ENCODE measurements at places on chromosomes 2 and 18.

DNA sequence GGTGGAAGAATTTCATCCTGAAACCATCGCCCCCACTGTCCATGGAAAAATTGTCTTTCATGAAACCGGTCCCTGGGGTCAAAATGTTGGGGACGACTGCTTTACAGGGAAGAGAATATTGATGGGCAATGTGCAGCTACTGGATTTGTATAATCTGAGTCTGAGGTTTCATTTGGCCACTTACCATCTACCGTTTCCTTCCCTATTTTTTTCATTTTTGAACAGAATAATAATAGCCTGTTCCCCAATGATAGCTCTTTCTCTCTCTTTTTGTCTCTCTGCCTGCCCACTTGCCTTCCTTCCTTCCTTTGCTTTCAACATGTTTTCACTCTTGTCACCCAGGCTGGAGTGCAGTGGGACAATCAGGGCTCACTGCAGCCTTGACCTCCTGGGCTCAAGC is 78.3 kb upstream of the TLK1 start:
- no peak for DNase-seq

DNA sequence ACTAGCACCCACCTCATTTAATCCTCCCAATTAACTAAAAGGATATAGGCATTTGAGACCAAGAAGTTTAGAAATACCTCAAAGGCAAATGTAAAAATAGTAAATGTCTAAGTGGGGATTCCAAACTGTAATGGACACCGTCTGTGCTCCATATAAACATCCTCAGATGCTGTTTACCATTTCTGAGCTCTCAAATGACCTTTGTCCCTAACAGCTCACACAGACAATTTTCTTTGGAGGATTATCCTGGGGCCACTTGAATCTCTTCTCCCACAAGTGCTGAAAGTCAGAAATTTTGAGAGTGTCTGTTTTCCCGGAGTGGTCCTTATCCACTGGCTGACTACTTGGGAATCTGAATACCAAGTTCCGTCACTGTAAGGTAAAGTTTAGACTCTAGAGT is 1418.9 kb downstream of the LRP1B start:
- DNase-seq = no peak

GRCh38 chr2:40433736-40434135 is 18.2 kb downstream of the SLC8A1 start:
- no peak for DNase-seq

DNA sequence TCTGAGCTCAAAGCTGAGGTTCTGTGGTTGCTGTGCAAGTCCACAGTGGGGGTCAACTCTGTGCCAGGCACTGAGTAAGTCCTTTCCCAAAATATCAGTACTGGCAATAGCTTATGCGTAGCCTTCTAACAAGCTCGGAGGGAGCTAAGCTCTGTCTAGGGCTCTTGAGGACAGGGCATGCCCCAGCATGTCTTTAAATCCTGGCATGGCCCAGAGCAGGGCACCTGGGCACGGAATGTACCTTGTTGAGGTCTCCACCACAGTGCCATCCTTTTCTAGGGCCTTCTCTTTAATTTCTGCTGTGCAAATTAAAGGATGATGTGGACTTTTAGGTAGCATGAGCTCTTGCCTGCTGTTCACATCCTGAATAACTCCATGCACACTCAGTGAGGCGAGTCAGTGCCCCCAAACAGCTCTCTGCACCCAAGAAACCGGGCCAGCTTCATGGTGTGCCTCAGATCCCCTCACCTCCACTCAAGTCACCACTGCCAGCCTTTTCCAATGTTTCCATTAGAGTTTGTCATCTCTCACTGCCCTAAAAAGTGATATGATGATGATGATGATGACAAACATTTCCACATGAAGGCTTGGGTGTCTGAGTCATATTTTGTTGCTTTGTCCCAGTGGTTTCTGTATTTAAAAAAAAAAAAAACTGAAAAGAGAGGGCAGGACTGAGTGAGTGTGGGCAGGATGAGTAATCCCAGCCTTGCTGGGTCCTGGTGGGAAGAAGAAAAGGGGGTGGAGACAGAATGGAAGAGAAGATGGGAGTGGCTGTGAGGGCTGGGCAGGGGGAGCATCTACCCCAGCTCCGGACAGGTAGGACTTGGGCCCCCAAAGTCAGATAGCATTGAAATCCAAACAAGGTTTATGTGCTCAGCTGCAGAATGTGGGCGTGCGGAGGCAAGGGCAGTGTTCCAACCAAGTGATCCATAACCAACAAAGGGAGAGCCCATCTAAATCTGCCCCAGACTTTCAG is 78.9 kb downstream of the ZBTB7C start:
- peak; percentile 85 for DNase-seq

DNA sequence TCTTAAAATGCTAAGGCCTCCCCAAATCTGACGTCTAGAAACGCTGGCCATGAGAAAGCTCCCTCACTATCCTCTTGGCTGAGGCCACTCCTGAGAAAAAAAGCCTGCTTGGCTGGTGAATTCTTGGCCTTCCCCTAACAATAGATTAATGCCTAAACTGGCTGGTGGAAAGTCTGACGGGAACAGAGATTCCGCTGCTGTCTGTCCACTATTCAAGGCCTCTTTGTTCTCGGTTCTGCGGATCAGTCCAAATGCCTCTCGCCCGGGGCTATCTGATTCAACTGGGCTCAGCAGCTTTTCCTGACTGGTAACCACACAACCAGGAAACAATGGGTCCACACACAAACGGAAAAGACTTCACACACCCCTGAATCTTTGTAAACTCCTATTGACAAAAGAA is 27.2 kb downstream of the PXDN start:
- no peak for DNase-seq

DNA sequence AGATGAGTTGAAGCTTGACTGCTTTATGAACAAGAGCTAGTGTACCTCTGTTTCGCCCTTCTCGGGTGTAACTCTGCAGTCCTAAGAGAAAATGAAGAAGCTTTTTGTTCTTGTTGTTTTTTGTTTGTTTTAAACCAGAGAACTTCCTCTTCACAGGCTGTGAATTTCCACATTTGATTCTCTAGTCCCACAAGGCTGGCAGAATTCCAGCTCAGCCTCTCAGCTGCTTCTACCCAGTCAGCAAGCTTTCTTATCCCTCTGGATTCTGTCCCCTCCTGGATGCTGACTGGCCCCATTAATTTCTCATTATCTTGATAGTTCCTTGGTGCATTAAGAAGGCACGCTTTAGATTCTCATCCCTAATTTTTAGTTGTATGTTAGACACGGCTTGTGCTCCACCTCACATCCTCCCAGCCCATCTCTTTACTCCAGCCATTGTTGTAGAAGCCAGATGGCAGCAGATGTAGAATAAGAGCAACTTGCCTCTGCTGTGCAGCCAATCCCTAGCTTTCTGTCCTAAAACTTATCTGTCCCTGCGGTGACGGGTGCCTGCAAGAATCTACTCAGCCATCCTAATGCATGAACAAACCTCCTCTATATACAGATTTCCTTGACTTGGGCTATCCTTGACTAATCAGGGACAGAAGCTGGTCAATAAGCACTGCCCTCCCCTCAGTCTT is 12.3 kb upstream of the RESP18 start:
- peak; percentile 74 for DNase-seq

GRCh38 chr2:46328829-46329228 is 31.6 kb downstream of the EPAS1 start:
- DNase-seq = no peak

- no peak for DNase-seq
Observed at GRCh38 chr2:204824751-204825453, 279.6 kb downstream of the PARD3B start.

DNA sequence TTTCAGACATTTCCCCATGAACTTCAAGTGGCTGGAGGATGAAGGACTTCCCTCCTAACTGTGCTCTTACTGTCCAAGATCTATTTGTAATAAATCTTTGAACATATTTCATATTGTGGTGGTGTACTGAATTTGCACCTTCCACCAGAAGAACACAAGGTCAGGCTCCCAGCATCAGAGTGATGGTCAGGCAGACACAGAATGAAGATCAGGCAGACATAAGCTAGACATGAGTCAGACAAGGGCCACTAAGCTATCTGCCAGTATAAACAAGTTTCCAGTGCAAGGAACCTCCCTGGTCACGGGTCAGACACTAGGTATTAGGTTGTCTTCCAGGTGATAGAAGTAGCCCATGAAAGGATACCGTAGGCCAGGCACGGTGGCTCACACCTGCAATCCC is 20.0 kb downstream of the AQP12B start:
- DNase-seq = no peak

GRCh38 chr2:150023044-150023443 is 435.5 kb upstream of the MMADHC start:
- DNase-seq = no peak

- no peak for DNase-seq
Observed at GRCh38 chr2:72694715-72695496, 130.9 kb downstream of the EXOC6B start.

GRCh38 chr18:33873112-33873511 is 295.1 kb downstream of the ASXL3 start:
- no peak for DNase-seq

- peak; percentile 62 for DNase-seq
Observed at GRCh38 chr18:9766076-9766481, 58.0 kb downstream of the RAB31 start.

GRCh38 chr2:132564065-132564464 is 105.9 kb downstream of the LYPD1 start:
- no peak for DNase-seq

- no peak for DNase-seq
Observed at GRCh38 chr2:187855689-187856088, 301.5 kb upstream of the TFPI start.

DNA sequence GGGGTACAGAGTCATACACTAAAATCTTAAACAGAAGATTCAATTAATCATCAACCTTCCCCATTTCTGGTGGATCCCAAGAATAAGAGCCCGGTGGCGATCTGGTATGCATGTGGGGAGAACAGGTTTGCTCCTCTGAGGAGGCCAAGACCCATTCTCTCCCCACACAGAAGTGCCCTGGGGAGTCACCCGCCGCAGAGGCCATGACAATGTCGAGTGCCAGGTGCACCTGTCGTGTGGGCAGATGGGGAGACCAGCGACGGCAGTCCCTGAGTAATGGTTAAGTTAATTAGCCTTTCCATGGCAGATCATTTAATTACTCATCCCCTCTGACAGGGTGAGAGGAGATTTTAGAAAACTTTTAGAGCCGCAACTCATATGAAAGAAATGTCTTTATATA is 345.0 kb downstream of the NCKAP5 start:
- no peak for DNase-seq

DNA sequence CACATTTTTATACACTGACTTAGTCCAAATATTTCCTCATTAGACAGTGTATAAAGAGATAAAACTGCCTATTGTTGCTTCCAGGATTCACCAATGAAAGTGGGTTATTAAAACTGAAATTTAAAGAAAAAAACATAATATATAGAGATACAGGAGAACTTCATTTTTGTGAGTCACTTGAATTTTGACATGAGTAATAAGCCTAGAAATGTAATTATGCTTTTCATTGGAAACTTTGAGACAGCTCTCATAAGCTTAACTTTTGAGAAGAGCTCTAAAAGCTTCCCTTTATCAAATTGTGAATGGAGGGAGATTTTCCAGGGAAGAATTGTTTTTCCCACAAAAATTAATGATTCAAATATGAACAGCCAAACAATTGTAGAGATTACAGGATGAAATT is 14.1 kb downstream of the DYNC2LI1 start:
- no peak for DNase-seq

DNA sequence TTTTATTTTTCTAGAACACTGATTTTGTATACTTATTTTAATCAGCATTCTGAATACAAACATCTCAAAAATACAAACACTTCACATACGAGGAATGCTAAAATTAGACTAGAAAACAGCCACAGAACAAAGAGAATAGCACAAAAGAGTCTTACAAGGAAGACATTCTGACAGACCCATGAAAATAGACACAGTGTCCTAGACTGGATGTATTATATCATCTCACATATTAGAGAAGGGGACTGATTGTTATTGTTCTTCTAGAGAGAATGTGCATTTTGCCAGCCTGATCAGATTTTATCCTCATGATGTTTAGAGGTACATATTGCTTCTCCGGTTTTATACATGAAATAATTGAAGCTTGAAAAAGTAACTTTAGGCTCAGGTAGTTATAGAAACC is 357.9 kb downstream of the DPP10 start:
- DNase-seq = no peak

GRCh38 chr2:229927817-229928321 is 5.6 kb downstream of the FBXO36 start:
- DNase-seq = no peak

GRCh38 chr2:17792515-17792914 is 23.7 kb upstream of the MSGN1 start:
- peak; percentile 21 for DNase-seq

DNA sequence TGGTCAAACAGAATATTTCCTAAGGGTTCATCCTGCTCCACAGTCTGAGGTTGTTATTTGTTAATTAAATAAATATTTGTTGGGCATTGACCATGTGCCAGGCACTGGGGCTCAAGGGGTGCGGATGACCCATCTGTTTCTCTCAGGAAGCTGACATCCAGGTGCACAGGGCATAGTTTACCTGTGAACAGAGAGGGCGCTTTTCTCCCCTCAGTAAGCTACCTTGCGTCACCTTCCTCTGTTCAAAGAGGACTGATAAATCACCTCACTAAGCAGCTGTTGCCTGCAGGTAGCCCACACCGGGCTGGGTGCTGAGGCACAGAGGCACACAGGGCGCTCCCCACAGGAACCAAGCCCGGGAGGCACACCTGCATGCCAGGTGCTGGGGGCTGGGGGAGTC is 41.6 kb downstream of the SH3RF3 start:
- DNase-seq = no peak

DNA sequence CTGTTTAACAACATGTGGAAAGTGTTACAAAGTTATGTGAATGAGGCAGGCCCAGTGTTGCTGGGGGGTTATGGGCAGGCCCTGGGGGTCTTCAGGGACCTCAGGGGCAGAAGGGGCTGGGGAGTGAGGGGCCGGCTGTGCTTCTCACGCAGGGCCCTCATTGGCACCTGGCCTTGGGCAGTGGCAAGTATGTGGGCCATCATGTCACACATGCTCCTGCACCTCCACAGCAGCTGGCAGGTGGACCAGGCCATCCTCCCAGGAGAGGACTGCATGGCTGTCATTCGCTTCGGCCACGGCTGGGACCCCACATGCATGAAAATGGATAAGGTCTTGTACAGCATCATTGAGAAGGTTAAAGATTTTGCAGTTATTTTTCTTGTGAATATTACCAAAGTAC is 47.4 kb downstream of the ZNF385B start:
- DNase-seq = no peak

DNA sequence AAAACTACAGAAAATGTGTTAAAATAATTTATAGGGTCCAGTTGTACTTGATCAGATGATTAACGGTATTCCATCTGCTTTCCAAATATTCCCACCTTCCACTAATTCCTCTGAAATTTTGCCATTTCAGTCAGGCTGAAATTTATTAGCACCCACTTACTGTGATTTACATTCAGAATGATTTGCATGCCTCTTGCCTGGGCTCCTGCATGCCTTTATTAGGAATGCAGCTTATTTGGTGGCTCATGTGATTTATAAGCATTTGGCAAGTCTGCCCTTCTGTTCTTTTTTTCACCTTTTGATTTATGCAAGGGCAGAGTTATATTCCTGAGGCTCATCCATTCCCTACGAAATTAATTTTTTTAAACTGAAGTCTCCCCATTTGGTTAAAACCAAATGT is 1594.5 kb upstream of the PIK3C3 start:
- no peak for DNase-seq

Data from inflammatory macrophage treated with lipopolysaccharide for 4 hours (primary cell).